ENCODE measurements at places on chromosomes 7 and 10.

GRCh38 chr10:110269374-110270318, 35.1 kb downstream of the SMNDC1 start:
- DNase-seq = no peak

- DNase-seq = no peak
Observed at GRCh38 chr7:7122701-7123281, 59.6 kb upstream of the C1GALT1 start.

DNA sequence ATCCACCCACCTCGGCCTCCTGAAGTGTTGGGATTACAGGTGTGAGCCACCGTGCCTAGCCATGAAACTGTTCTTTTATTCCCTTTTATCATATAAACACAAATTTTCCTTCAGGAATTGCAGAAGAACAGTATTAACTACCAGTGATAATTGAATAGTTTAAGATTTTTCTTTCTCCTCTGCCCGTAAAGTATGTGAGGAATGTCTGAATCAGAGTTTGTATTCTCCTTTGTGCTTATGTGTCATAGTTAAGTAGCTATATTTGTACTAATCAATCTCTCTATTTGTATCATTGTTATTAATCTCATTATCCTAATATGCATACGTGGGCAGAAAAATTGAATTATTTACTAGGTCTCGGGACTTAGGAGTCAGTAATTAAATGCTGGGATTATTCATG, 83.6 kb downstream of the ZNF277 start:
- no peak for DNase-seq

- no peak for DNase-seq
Observed at GRCh38 chr10:49385939-49386922, 9.7 kb downstream of the DRGX start.

DNA sequence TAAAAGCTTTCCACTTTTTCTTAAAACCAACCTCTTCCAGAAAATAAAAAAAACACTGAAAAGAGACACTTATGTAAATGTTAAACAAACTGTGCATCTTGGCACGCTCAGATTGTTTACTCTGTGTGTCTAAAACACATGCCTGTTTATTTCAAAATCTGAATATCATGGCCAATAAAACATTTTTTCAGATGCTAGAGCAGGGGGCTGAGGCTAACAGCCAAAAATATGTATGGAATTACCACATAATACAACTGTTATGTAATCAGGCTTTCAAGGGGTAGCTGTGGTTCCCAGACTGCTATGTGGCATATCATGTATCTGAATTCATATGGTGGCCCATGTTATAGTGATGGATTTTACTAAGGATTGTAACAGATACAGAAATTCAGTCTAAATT, 130.4 kb downstream of the HIBADH start:
- no peak for DNase-seq

DNA sequence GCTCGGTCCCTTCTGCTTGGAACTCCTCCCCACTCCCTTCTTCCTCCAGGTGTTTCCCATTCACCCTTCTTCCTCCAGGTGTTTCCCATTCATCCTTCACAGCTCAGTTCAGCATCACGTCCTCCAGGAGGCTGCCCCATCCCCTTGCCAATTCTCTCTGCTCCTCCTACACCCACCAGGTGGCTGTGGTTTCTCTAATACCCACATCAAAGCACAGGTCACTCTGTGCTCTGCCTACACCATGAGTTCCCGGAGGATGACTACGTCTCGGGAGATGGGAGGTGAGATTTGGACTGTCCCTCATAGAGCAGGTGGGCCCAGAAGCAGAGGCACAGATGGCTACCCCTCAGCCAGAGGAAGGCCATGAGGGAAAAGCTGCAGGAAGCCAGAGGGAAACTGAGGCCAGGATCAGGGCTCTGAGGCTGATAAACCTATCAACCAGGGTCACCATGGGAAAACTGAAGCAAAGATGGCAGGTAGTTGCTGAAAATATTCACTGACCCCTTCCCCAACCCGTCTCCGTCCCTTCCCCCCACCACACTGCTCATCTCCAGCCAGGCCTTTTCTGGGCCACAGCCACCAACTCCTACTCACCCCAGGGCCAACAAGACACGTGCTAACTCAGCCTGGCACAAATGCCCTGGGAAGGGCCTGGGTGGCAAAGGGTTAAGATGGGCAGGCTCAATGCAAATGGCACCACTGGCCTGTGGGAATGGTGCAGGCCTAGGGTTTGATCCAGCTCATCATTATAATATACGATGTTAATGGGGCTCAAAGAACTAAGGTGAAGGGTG, 56.6 kb upstream of the CPXM2 start:
- no peak for DNase-seq

DNA sequence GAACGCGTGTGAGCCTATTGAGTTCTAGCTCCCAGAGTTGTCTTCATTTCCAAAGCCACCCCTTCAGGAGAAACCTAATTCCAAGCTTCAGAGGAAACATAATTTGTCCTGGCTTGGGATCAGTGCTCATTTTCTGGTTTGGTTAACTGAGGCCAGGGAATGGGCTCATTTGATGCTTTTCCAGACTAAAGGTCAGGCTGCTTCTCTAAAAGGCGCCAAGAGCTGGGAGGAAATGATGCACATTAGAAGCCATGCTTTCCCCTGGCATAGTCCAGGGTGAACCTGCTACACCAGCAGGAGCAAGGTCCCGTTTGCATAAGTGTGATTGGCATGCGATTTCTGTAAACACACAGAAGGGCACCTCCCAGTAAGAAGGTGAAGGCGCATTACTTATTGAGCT, 435.0 kb downstream of the GALNT17 start:
- DNase-seq = no peak

DNA sequence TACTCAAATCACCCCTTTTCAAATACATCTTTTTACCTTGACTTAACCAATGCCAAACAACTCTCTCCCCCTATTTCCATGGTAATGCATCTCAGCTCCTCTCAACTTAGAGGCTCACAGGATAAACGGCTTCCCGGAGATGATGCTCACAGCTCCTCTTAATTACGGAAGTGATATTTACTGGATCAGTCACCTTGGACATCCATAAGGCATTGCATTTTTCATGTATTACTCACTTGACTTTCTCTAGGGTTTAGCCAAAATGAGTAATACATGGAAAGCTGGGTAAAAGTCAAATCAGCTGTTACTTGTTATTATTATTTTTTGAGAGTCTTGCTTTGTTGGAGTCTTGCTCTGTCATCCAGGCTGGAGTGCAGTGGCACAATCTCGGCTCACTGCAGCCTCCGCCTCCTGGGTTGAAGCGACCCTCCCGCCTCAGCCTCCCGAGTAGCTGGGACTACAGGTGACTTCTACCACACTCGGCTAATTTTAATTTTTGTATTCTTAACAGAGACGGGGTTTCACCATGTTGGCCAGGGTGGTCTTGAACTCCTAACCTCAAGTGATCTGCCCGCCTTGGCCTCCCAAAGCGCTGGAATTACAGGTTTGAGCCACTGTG, 73.3 kb upstream of the RHEB start:
- no peak for DNase-seq

GRCh38 chr10:121899727-121900126, 28.1 kb downstream of the ATE1 start:
- DNase-seq = no peak

DNA sequence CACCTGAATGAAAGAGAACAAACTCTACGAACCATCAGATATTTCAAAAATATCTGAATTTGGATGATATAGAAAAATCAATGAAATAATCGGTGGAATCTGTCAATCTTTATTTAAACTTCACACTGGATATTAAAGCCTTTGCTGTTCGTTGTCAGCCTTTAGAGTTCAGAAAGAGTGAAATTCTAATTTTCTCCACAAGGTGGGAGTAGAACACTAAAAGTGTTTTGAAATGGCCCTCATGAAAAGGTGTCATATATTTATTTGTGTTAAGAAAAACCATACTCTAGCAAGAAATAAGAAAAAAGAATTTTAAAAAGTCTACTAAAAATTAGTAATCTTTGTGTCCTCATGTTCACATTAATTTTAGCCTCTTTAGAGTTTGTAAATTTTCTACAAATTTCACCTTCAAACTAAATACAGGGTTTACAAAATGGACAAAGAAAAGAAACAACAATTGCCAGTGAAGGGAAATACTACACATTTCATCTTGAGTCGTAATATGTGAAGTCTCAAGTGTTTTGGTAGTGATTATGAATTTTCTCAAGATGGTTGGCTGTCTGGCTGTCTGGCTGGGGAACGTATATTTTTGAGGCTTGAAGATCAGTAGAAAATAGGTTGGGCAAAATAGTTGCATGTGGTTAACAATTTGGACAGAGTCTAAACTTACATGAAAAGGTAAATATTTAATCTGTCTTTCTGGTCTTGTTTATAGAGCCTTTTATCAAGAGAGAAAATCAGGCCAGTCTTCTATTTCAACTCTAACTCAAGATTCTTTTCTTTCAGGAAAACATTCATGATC, 43.7 kb downstream of the DNAJB9 start:
- DNase-seq = peak; percentile 34

DNA sequence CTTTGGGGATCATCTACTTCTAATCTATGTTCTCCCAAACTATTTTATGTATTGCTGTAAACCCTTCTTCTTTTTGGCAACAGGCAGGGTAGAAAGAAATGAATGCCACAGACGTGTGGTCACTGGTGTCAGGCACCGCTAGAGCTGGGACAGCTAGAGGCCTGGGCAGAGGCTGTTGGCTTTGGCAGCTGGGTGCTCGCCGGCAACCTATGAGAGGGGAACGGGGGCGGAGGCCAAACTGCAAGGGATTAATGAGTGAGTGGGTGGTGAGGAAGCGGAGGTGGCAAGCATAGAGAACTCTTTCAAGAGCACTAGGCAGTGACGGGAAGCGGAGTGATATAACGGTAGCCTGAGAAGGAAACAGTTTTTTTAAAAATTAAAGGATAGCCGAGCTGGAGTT, 78.5 kb downstream of the CREB5 start:
- DNase-seq = no peak
